Right forelimb (tissue), 1 donor: ENCODE measurements at places on chromosomes 16 and 17.

DNA sequence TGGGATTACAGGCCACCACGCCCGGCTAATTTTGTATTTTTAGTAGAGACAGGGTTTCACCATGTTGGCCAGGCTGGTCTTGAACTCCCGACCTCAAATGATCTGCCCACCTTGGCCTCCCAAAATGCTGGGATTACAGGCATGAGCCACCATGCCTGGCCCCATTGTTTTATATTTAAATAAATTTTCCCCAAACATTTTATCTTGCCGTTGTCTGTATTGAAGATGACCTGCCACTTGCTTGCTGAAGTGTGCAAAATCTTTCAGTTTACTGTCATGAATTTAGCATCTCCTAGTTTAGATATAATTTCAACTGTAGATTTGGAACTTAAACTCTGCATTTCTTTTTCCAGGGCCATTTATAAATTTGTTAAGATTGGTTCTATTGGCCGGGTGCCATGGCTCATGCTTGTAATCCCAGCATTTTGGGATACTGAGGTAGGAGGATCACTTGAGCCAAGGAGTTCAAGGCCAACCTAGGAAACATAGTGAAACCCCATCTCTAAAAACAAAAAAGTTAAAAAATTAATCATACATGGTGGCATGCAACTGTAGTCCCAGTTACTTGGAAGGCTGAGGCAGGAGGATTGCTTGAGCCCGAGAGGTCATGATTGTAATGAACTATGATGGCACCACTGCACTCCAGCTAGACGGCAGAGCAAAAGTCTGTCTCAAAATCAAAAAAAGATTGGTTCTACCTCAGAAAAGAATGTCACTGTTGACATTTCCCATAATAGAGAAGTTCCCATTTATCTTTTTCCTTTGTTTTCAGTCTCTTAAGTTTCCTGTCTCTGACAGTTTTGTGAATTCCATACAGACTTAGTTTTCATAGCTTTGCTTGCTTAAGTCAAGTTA lies 84.4 kb downstream of the VMP1 start:
- DNase-seq: no peak

DNA sequence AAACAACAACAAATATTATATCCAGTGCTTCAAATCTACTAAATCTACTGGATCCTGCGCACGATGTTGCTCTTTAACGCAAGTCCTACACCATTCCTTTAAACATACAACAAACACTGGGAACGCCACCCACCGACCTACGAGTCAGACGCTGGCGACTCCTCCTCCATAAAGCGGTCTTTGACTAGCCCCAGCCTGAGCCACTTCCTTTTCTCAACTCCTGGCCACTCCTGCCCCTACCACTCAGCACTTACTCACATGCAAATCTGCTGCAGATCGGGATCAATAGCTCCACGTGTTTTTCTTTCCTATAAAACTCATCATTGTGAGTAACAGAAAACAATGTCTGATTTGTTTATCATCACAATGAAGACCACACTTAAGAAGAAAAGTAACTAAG lies 32.8 kb upstream of the MNT start:
- no peak for DNase-seq

DNA sequence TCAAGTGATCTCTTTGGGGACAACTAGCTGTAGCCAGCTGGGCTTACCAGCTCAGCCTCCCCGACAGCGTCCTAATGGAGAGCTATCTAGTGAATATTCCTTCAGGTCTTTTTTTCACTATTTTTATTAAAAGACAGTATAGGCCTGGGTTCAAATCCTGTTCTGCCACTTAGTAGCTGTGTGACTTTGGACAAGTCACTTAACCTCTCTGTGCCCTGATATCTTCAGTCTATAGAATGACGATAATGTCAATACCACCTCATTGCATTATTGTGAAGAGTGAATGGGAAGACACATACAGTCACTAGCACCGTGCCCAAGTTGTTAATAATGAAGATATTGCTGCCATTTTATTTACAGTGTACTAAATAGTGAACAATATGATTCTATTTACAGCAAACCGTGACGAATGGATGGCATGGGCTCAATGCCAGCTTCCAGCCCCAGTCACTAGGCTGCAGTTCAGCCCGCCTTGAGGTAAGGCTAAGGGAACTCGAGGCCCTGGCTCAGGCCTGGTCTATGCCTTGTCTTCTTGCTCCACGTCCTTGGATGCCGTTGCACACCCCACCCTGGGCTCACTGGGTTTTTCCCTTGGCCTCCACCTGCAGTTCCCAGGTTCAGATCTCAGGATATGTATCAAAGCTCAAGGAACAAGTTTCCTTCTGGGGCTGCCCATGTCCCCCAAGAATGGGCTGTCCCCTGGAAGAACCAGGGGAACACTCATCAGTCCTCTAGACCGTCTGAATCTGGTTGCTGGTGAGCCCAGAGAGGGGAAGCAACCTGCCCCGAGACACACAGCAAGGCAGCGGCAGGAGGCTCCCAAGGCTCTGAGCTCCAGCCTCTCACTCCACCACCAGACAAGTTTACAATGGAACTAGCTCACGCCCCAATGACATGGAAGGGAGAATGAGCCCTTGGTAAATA lies 95.4 kb upstream of the TNRC6C start:
- DNase-seq: no peak

DNA sequence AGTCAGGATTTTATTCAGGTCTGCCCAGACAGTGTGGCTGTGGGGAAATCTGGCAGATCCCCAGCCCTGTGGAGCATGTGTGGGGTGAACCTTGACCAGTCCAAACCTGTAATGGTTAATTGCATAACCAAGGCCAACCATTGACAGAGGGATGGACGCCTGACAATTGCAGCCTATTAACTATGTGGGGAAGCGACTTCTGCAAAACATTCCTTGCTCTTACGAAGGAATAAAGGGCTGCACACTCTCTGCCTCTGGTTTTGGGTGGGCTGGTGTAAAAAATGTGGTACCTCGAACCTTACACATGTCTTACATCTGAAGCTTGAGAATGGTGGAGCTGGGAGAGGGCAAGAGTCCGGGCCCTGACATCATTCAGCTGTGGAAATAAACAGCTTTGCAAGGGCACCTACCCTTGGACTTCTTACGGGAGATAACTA lies 35.8 kb downstream of the MAF start:
- DNase-seq: no peak

DNA sequence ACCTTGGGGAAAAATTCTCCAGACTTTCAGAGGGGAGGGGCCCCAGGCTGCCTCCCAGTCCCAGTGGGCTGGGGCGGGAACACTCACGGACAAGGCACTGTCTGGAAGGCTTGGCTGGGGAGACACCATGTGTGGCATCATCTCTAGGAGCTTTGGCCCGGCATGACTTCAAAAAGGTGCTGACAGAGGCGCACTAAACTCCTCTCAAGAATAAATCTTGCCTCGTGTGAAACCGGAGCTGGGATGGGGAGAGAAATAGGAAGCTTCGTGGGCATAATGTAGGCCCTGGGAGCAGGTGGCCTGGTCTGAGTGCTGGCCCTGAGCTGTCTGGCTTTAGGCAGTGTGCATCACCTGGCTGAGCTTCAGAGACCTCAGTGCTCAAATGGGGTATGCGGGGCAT lies 5.7 kb downstream of the WSCD1 start:
- DNase-seq: no peak

GRCh38 chr16:81551821-81552304 lies 107.3 kb downstream of the CMIP start:
- DNase-seq: no peak

- DNase-seq: no peak
These were observed 3.3 kb downstream of the TRPV2 start for GRCh38 chr17:16418685-16419068.

GRCh38 chr17:35841505-35841904 lies 27.2 kb downstream of the HEATR9 start:
- no peak for DNase-seq

GRCh38 chr17:55793272-55793671 lies 42.4 kb downstream of the PCTP start:
- DNase-seq: no peak

GRCh38 chr17:10171122-10171571 lies 27.3 kb downstream of the GAS7 start:
- peak; percentile 78 for DNase-seq

GRCh38 chr16:57434003-57434402 lies 13.2 kb downstream of the CIAPIN1 start:
- DNase-seq: no peak

DNA sequence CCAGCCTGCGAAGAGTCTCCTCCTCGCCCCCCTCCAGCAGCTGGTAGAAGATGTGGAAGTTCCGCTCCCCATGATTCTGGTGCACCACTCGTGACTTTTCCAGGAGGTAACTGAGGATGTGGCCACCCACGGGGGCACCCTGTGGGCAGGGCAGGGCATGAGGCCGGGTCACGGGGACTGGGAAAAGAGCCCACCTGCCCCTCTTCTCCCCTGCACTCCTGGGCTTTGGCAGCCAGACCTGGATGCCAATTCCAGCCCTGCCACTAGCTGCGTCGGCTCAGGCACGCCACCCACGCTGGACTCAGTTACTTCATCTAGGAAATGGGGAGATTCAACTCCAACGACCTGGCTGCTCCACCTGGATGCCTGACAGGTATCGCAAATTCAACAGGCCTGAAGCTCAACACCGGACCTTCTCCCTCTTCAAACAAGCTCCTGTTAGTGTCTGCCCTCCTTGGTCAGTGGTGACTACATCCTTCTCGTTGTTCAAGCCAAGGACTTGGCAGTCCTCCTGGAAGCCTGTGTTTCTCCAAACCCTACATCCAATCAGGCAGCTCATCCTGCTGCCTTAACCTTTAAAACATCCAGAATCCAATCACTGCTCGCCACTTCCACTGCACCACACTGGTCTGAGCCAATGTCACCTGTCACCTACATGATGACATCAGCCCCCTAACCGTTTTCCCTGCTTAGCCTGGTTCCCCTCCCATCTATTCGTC lies 11.6 kb downstream of the MYO1C start:
- DNase-seq: no peak

- no peak for DNase-seq
These were observed 4.1 kb downstream of the CAPN15 start for GRCh38 chr16:531494-532125.

DNA sequence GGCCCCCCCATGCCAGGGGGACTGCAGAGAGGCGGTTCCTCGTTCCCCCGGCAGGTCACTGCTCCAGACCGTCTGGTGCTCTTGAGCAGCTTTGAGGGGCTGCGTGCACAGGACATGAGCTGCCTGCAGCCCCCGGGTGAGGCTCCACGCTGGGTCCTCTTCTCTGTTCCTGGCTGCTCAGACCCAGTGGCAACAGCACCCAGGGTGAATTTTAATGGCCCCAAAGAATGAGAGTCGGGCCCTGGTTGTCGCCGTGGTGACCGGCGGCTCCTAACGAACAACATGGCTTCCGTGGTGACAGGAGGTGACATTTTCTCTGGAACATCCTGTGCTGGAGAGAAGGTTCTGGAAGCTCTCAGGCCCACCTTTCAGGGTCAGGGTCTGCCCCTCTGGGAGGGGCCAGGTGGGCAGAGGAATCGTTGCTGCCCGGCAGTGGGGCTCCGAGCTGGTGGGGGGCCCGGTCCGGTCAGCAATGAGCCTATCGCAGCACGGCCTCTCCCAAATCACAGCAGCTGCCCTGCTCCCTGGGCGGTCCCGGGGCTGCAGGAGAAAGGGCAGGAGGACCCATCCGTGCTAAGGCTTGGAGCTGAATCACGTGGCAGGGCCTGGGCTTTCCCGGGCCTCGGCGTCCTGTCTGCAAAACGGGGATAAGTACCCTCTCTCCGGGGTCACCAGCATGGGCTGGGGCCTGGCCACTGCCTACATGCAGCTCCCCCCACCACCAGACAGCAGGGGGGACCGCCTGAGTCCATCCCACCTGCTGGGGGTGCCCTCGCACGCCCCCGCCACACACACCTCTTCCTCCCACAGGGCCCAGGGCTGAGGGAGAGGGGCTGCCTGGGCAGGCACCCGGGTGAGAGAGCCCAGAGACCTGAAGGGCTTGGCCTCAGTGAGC lies 3.4 kb upstream of the C1QTNF8 start:
- DNase-seq: no peak

- DNase-seq: no peak
These were observed 8.5 kb downstream of the GFOD2 start for GRCh38 chr16:67710607-67711006.

GRCh38 chr17:63610854-63611253 lies 10.2 kb downstream of the TACO1 start:
- no peak for DNase-seq

DNA sequence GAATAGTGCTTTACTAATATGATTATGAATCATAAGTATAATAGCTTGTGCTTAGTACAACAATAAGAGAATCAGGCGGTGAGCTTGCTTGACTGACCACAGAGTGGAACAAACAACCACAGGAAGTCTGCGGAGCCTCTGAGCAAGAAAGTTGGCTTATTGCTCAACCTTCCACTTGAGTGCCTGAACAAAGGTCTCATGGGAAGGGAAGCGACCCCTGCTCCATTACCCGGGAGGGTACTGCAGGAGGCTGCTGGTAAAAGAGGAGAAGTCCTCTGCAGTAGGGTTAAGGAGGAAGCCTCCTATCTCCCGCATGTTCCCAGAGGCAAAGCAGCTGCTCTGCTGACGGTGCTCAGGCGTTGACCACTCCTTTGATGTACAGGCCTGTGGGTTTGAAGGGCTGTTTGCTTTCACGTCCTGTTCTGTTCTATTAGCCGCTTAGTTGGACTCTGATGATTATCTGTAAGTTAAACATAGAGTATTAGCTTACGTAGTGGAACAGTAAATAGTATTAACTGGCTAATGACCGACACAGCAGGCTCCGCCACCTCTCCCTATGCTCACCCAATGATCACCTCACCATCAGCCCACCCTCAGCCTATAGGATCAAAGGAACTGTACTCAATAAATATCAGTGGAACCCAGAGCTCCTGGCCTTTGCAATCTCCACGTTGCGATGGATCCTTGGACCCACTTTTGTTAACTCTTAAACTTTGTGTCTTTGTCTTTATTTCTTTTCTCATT lies 17.5 kb downstream of the ALOX15B start:
- no peak for DNase-seq

DNA sequence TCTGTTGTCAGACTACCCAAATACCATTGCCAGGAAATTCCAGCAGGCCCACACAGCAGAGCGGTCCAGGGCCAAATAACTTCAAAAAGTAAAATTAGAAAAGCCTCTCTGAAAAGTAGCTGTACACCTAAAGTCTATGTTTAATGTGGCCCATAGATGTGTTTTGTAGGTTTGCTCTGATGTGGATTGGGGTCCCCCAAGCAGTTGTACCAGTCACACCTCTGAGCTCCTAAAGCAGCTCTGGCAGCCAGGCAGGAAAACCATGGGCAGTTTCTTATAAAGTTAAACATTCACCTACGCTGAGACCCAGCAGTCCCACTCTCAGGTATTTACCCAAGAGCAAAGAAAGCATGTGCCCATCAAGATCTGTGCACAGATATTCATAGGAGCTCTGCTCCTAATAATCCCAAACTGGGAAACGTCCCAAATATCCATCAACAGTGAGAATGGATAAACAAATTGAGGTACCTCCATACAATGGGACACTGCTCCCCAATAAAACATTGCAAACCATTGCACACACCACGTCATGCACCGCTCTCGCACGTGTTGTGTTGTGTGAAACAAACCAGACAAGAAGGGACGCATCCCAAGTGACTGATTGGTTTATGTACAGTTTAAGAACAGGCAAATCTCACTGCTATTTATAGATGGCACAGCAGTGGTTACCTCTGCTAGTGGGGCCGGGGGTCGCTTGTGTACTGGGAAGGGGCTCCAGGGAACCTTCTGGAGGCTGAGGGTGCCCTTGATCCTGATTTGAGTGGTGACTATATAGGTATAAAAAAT lies 15.8 kb upstream of the PRM1 start:
- no peak for DNase-seq
